Psoas muscle (tissue), 8 donors: ENCODE measurements at places on chromosomes 4 and X. TPM values are rescaled to one million over a fixed set of nuclear protein-coding genes. Genes with fewer than 3 reads are reported as not detected.
A peak's percentile ranks its signal among the peaks of the same experiment; 100 is the strongest.

DNA sequence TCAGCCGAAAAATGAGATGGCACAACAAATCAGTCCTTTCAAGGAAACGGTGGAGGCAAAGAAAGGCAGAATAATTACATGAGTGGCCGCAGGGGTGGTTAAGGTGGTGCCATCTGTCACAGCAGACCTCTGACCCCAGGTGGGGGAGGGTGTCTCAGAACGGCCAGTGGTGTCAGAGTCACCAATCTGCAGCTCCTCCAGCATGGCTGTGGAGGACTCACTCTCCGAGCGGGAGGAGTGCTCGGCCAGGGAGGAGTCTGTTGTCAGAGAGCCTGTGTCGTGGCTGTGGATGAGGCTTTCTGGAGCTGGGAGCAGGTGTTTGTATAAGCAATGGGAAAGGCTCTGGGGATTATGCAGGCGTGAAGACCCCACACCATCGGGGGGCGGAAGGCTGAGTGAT is 130.3 kb upstream of the PDLIM3 start:
- no peak for DNase-seq

- peak; percentile 75 for DNase-seq
Observed at GRCh38 chrX:10158279-10159144, 1.7 kb downstream of the CLCN4 start.

DNA sequence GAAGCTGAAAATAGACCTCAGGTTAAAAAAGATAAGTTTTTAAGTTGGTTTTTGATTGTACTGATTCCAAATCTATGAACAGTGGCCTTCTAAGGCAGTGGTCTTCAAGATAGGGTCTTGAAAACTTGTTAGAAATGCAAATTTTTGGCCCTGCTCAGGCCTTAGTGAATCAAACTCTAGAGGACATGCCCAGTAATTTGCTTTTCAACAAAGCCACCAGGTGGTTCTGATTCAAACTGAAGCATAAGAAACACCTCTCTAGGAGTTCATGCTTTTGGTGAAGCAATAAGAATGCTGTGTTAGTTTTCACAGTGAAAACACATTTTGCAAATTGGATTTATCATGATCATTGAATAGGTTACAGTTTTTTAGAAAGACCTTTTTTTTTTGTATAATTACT is 1849.4 kb upstream of the AGA start:
- DNase-seq: no peak

DNA sequence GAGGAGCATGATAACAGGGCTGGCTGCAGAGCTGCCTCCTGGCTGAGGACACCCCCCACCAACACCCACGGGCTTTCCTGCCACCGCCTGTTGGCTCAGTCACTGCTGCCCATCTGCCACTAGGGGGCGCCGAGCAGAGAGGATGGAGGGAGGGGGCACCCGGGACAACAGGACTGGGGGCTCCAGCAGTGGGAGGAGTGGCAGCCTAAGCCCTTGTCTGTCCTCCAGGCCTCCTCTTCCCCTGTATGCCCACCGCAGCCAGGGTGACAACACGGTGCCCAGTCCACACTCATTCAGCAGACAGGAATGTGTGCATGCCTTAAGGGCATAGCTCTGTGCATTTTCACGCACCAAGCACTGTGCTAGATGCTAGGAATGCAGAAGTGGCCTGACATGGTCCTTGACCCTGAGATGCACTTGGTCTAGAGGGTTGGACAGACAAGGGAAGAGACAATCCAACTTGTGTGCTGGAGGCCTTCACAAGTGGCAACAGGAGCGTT is 149.9 kb downstream of the AMMECR1 start:
- peak; percentile 60 for DNase-seq

DNA sequence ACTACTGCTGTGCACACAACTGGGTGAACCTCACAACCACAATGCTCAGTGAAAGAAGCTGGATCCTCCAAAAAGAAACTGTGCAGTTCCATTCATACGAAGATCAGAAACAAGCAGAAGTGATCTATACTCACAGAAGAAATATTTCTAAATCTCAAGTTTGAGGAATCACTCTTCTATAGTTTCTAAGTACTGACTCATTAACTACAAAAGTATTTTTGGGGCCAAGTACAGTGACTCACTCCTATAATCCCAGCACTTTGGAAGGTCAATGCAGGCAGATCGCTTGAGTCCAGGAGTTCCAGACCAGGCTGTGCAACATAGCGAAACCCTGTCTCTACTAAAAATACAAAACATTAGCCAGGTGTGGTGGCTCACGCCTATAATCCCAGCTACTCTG is 51.3 kb upstream of the RELL1 start:
- no peak for DNase-seq

GRCh38 chr4:183967266-183967665 is 62.2 kb downstream of the STOX2 start:
- no peak for DNase-seq

DNA sequence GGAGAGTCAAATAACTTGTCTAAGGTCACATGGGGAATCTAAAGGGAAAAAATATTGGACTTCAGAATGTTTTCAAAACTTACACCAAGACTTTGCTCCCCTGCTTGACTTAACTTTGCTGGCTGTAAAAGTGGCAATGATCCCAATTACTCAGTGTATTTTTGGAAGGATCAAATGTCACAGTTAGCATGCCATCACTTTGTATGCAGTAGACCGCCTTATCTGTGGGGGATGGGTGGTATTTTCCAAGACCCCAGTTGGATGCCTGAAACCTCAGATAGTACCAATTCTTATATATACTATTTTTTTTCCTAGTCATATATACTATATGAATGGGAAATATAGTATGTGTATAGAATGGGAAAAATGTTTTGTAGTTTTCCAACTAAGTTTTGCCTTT is 53.4 kb downstream of the COL4A6 start:
- DNase-seq: no peak

GRCh38 chrX:139224953-139225665 is 305.4 kb upstream of the F9 start:
- no peak for DNase-seq

- DNase-seq: no peak
Observed at GRCh38 chrX:68086709-68087108, 346.6 kb downstream of the OPHN1 start.

DNA sequence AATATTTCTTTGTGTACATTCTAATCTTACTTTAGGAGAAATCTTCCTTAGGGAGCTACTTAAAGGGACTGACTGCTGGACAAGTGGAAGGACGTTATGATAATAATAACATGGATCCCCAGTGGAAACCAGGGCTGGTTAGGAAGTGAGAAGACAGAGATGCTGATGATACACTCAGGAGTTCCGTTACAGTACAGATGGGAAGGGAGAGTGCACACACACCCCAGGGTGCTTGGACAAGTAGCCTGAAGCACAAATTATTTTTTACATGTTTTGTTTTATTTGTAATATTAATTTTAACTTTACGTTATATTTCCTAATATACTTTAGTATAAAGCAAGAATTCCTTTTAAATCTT is 84.1 kb downstream of the BMPR1B start:
- no peak for DNase-seq

DNA sequence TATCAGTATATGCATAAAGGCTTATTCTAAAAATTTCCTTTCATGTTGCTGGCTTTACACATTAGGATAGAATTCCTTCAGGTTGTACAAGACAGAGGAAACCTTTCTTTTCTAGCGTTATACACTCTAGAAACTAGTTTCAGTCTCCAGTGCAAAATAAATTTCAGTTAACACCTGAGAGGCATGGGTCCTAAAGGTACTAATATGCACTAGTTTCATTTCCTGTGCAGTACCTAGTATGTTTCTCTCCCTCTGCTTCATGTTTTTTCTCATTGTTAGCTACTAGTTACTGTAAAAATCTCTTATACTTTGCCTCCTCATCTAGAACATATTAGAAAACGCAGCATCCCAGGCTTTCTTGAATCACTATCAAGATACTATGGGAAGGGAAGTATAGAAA is 54.0 kb downstream of the SNX25 start:
- DNase-seq: no peak

DNA sequence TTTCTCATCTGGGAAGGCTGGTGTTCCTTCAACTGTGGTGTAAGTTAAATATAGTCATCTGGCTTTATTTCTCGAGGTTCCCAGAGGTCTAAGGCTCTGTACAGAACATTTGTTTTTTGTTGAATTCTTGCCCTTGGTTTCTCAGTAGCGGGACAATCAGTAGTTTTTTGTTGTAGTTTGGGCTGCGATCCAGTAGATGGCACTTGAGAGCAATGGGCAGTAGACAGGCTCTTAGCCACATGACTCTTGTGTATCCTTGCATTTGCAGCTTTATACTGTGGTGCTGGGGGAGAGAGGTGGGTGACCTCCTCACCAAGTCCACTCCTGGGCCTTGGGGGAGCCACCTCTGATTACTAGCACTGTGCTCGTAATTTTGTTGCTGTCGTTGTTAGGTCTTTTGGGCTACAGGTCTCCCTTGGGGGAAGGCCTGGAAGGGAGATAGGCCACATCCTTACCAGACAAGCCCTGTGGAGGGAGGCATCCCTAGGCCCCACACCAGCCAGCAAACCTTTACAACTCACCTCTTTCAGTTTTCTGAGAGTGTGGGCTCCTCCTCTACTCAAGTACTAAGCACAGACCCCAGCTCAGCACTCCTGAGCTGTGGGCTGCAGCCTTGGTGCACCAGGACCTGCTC is 8.1 kb downstream of the ETDB start:
- no peak for DNase-seq

- DNase-seq: no peak
Observed at GRCh38 chr4:7357323-7357722, 77.4 kb downstream of the PSAPL1 start.

- DNase-seq: no peak
Observed at GRCh38 chr4:176309046-176309445, 10.7 kb upstream of the SPCS3 start.

DNA sequence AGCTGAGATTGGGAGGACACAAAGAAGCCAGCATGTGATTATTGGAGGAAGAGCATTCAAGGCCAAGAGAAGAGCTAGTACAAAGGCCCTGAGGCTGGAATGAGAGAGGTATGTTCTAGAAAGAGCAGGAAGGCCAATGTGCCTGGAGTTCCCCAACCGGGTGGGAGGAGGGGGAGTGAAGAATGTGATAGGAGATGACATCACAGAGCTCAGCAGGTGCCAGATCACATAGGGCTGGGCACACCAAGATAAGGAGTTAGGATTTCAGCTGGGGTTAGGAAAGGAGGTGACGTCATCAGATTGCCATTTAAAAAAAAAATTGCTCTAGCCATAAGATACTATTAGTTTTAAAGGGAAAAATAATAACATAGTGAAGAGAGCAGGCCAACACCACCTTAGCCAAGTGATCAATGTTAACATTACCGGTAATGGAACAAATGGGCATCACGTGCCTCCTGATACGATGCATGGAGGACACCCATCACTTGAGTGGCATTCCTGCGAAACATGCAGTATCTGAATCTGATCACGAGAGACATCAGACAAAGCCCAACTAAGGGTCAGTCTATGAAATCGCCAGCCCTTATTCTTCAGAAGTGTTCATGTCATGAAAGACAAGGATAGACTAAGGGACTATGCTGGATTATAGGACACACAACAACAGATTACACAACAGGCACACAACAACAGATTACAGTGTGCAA is 344.3 kb downstream of the BCOR start:
- DNase-seq: no peak

DNA sequence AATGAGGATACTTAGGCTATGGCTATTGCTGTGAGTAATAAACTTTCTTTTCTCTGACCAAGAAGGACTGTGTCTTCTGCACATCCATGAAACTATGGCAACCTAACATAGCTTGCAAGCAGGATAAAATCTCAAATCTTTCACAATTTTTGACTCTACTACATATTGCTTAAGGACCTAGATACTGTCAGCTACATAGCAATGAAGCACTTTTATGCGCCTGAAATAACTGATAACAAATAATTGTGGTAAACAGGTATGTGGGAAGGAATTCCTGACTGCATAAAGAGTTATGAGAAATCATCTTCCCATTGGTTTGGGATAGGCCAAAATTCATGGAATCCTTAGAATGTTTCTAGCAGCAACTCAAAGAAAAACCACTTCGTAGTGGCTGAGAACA is 41.2 kb upstream of the PDGFC start:
- no peak for DNase-seq

DNA sequence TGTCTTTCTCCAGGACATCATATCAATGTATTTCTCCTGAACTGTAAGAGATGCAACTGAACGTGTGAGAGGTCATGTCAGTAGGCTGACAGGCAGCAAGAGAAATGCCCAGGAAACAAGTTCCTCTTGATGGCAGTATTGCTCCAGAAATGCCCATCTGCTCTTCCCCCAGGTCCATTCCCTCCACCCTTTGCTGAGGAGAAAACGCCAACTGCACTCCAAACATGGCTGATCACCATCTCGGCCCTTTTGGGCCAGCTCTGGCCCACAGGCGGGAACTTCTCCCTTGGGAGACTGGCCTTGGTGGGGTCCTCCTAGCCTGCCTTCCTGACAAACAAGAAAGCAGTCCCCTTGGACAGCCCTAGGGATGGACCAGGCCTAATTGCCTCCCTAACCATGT is 276.5 kb upstream of the AGTR2 start:
- DNase-seq: peak; percentile 53

DNA sequence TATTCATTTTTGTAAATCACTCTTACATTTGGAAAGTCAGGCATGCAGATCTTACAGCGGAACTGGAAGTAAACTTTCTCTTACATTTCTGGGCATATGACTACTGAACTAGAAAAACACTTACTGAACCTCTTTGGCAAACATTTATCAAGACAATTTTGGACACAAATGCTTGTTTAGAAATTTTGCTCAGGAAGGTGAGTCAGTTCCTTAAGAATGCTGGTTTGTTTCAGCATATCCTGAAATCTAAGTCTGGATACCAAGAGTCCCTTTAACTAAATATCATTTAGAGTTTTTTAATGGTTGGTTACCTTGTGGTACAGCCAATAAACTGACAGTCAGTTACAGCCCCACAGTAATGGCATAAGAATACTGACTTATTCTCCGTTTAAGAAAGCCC is 15.0 kb downstream of the SHISA3 start:
- no peak for DNase-seq

- DNase-seq: no peak
Observed at GRCh38 chr4:5143306-5143861, 92.1 kb downstream of the STK32B start.

GRCh38 chrX:40083120-40083978 is 14.4 kb downstream of the BCOR start:
- no peak for DNase-seq

- no peak for DNase-seq
Observed at GRCh38 chr4:53844133-53844532, 220.3 kb downstream of the CHIC2 start.

POLN gene
- 0.80 TPM for polyA plus RNA-seq

MTTP gene
- polyA plus RNA-seq: 0.44 TPM

GIMD1 gene
- 0.04 TPM for polyA plus RNA-seq

SLC10A3 gene
- polyA plus RNA-seq: 32.2 TPM

TMPRSS11F gene
- not detected for polyA plus RNA-seq

PASD1 gene
- polyA plus RNA-seq: not detected

TNIP3 gene
- not detected for polyA plus RNA-seq

ODAM gene
- polyA plus RNA-seq: not detected

ADH5 gene
- 108 TPM for polyA plus RNA-seq
